ENCODE measurements at places on chromosomes 1 and 21.

DNA sequence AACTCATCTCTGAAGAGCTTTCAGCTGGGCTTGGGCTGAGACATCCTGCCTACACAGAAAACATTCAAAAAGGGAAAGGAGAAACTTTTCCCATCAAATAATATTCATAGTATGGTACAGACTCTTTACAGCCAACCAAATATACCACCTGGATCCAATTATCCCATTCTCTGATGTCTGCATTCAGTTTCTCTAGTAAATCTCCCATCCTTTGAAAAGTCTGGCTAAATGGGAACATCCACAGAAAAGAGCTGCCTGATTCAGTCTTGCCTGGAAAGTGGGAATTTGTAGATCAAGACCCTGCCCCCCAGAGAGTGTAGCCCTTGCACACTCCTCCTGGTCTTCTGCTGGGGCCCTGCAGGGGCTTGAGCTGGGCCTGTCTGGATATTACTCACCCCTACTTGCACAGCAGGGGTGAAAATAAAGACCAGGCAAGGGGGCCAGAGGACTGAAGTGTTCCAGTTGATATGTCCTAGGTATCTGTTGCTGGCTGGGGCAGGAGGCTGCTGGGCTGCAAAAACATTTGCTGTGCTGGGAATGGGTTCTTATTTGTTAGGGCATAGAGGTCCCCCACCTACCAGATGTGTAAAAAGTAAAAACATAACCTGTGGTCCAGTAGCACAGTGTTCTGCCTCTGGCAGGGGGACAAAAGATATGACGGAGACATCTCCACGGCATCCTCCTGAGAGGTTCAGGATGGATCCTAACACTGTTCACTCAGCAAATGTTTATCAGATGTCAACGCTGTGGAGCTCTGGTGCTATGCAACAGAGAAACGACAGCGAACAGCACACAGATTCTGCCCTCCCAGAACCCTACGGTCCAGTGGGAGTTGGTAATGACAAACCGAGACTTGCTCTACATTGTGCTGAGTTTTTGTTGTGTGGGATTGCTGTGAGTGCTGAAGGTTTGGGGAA is 140.3 kb downstream of the PLXNA2 start:
- no peak for DNase-seq

DNA sequence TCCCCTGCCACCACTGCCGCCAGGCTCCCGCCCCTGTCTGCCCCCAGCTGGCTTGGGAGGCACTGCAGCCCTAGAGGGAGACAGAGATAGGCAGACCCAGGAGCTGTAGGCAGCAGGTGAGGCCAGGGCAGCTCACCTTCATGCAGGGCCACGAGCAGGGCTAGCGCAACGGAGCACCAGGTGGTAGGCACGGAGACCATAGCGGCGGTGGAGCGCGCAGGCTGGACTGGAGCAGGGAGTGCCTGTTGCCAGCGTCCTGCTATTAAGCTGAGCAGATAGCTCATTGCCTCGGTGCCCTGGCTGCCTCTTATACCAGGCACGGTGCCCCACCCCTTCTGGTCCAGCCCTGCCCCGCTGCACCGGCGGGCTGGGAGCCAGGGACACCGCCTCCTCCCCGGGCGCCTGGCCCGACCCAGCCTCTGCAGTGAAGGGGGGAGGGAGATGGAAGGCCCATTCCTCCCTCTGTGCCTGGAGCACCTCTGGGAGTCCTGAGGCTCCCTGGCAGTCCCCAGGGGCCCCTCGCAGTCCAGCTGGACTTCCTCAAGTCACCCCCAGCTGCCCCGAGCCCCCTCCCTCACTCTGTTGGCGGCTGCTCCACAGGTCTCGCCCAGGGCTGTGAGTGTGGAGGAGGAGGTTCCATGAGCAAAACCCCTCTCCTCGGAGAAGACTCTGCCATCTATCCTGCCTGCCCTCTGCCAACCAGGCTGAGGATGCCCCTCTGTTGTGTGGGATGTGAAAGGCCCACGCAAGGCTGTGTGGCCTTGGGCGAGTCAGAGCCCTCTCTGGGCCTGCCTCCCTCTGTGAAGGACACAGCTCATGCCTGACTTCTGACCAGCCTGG is at the start of gene EDN2:
EDN2 (minus strand) TSS at position 282 of the 840 bp plus-strand sequence; CDS start at position 200, 82 bp downstream.
- no peak for DNase-seq

- DNase-seq: no peak
These were observed 189.4 kb upstream of the PALMD start for GRCh38 chr1:99456536-99456935.

DNA sequence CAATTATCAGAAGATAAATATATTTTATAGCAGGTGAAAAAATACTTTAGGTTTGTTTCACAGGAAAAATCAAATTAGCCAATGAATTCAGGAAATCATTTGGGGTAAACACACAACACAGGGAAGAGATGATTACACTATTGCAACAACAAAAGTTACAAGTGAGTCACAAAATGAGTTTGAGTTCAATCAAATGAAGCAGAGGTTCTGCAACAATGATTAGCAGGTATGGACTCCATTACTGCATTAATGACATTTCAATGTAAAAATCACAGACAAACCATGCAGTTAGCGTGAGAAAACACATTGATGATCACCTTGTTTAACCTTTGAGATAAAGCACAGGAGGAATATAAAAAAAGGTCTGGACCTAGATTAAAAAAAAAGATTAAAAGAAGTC is 9.7 kb downstream of the ADGRL4 start:
- DNase-seq: no peak

DNA sequence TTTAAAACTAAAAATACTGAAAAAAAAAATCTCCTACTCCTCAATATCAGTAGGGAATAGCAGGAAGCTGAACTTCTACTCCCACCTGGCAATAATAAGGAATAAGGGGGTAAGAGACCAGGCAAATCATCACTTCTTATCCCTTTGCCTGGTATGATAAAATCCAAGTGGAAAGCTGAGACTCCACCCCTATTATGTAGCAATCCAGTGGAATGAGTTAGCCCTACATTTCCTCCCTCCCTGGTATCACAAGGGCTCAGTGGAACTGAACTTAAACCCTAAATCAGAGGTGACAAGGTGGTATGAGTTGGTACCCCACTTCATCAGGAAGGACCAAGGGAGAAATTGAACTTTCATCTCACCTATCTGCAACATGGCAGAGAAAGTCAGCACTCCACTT is 25.7 kb downstream of the TRIM33 start:
- no peak for DNase-seq

DNA sequence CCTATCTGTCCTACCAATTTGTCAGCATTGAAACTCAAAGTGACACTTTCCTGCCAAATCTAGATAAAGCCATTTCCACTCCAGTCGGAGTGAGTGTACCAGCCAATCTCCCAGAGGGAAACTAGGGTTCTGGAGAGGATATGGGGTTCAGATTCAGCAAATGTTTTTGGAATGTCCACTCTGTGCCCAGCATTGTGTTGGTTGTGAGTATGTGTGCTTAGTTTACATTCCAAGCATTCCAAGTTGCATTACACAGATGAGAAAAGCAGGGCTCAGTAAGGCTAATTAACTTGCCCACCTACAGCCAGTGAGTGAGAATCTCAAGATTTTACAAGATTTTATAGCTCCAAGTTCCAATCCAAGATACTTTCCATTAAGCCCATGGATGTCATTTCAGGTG is 26.4 kb upstream of the RGS16 start:
- DNase-seq: no peak

DNA sequence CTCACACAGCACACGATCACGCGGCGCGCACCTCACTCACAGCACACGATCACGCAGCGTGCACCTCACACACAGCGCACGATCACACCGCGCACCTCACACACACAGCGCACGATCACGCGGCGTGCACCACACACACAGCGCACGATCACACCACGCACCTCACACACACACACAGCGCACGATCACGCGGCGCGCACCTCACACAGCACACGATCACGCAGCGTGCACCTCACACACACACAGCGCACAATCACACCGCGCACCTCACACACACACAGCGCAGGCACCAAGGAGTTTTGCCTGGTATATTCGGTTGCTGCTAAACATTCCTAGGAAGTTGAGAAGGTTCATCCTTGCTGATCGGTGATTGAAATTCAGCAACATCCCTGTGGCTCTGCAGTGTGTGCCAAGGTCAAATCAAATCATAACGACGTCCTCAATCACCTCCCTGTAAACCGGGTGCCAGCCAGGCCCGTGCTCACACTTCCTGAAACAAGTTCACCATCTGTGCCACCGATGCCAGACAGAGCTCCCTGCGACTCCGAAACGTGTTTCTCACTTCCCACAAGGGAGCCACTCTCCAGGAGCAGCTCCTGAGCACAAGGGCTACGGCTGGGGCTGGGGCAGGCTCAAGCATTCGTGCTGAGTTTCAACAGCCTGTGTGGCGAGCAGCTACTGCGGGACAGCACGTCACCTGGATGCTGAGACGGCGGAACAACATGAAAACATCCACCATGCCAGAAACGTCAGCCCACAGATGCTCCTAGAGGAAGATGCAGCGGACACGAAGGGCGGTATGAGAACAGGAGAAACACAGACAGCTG is 30.2 kb downstream of the WDR4 start:
- no peak for DNase-seq

- no peak for DNase-seq
These were observed 4.7 kb downstream of the SORT1 start for GRCh38 chr1:109392788-109393616.

DNA sequence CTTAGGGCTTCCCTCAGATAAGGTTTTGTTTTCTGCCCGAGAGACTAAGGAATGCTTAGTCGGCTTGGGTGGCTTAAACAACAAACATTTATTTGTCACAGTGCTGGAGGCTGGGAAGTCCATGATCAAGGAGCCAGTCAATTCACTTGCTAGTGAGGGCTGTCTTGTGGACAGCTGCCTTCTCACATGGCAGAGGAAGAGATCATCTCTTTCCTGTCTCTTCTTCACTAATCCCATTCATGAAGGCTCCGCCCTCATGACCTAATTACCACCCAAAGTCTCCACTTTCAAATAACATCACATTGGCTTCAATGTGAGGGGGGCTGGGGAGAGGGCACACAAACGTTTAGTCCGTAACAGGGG is 50.5 kb upstream of the IL12RB2 start:
- DNase-seq: no peak

GRCh38 chr1:8002329-8002910 is 23.7 kb downstream of the ERRFI1 start:
- no peak for DNase-seq

DNA sequence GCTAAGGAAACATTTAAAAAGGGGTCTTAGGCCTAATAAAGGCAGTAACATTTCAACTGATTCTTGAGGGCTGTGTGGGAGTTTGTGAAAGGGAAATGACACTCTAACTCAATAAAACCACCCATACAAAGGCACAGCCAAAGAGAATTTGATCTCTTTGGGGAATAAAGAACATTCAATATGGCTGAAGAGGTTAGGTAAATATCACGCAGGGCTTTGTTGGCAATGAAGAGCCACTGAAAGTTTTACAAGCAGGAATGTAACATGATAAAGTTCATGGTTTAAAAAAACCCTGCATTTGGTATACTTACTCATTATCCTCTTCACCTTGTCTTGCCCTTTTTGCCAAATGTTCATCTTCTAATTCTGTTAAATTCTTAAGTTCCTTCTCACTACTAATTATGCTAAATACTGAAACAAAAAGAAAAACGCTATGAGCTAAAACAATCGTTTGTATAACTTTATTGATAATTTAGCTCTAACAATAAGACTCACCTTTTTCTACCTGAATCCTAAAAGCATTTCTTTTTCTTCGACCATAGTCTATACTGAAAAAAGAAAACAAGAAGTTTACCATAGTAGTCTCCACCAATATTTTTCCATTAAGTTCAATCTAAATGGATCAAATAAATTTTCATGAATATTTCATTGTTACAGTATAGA is 12.5 kb downstream of the NVL start:
- no peak for DNase-seq

- no peak for DNase-seq
These were observed 16.6 kb downstream of the C21orf91 start for GRCh38 chr21:17802572-17802971.

GRCh38 chr1:30447080-30447479 is 276.3 kb downstream of the MATN1 start:
- no peak for DNase-seq

- no peak for DNase-seq
These were observed 12.5 kb upstream of the FAM76A start for GRCh38 chr1:27713139-27713725.

- no peak for DNase-seq
These were observed 4.3 kb downstream of the MEF2D start for GRCh38 chr1:156496211-156496761.

DNA sequence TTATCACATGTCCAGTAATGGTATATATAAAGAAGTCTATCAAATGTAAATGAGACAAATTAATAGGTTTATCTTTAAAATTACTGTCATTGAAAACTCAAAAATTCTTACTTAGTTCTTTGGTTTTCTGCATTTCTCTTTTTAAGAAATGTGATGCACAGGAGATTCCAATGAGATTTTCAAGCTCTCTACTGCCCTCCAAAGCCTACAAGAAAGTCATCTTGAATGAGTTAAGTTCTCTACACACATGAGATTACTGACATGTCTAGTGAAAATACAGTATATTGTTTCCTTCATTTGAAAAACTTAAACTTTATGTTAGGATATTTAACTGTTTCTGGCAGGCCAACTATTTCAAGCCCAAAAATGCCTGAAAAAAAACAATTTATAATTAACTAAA is 68.8 kb downstream of the ITGB3BP start:
- DNase-seq: no peak

- no peak for DNase-seq
These were observed 2.2 kb upstream of the PRDM16 start for GRCh38 chr1:3066826-3067225.

DNA sequence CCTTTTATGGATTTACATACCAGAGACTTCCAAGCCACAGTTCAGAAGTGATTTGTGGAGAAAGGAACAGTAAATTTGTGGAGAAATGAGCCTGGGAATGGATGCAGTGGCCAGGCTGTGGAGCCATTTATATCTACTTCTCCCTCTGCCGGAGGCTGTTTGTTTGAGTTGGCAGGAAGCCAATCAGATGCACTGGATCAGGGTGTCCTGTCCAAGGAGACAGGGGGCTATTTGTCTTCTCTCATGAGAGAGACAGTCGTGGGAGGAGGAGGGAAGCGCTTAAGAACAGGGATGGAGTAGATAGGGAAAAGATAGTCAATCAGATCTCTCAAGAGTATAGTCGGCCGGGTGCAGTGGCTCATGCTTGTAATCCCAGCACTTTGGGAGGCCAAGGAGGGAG is 2.8 kb upstream of the HAPLN2 start:
- no peak for DNase-seq

GRCh38 chr1:156497078-156497742 is 3.4 kb downstream of the MEF2D start:
- no peak for DNase-seq

GRCh38 chr1:17118706-17119075 is 560 bp downstream of the PADI2 start:
- no peak for DNase-seq

- no peak for DNase-seq
These were observed 1057.9 kb downstream of the AMY1C start for GRCh38 chr1:104807590-104807989.

GRCh38 chr21:31656199-31657095 is 3.0 kb upstream of the SOD1 start:
- no peak for DNase-seq
